ENCODE measurements at places on chromosomes 3 and 15.

DNA sequence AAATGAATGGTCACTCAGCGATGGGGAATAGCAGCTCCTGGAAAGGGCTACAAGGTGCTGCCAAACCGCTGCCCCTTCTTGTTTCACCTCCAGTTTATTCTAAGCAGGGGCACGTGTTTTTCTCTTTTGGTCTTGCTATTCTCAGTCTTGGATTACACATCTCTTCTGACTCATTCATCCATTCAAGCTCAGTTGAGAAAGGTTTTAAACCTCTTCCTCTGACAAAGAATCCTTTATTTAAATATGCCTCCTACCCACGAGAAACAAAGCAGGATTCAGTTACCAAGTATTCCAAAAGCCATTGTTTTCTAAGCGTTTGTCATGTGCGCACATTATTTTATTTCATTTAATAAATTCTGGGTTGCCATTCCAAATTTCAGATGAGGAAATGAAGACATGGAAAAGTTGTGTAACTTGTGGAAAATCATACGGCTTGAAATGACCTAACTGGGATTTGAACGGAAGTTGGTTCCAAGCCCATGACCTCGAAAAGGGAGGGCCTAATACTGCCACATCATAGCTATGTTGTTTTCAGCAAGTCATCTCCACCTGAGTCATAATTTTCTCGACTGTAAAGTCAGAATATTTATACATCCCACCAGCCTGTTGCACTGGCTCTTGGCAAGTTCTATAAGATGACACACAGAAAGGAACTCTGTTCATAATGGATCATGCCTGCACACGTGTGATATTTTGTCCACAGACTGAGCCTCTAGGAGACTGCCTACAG is 292.0 kb upstream of the SLCO3A1 start:
- DNase-seq = no peak

GRCh38 chr15:72855791-72856190 is 72.2 kb upstream of the ADPGK start:
- no peak for DNase-seq

GRCh38 chr15:63538876-63539275 is 34.5 kb downstream of the USP3 start:
- DNase-seq = no peak

GRCh38 chr3:157059181-157059580 is 100.8 kb downstream of the CCNL1 start:
- DNase-seq = no peak

GRCh38 chr15:31069360-31070000 is 32.0 kb downstream of the TRPM1 start:
- DNase-seq = no peak

DNA sequence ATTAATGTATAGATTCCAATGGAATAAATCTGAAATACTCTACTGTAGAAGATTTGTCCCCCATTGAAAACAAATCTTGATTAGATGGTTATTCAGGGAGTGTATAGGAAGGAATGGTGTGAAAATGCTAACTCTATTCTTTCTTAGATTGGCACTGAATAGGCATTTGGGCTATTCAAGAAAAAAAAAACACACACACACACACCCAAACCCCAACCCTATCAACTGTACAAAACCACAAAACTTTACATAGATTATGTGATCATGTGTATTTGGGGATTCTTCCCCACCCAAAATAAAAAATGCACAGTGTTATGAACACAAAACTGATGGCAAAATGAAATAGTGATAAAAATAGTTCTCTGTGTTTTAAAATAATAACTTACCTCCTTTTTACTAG is 61.8 kb downstream of the TIGIT start:
- no peak for DNase-seq

GRCh38 chr15:47300596-47300995 is 416.7 kb upstream of the SEMA6D start:
- DNase-seq = no peak

DNA sequence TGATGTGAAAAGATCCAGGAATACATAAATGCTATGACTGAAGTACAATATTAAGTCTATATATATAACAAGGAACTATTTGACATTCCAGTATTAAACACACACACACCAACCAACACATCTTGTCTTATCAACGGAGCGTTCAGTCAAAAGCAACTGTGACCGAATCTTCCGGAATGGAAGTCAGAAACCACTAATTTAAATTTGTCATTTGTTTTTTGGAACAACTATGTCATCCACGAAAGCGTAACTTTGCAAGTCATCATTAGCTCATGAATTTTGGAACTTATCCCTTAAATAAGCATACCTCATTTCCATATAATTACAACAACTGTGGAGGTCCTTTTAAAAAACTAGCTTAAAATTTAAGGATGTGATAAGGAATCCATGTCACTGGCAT is 5.0 kb downstream of the ZNF385D start:
- no peak for DNase-seq

- no peak for DNase-seq
Observed at GRCh38 chr3:136330900-136331299, 80.8 kb downstream of the PCCB start.

GRCh38 chr3:8732413-8732812 is 1.2 kb upstream of the CAV3 start:
- no peak for DNase-seq

DNA sequence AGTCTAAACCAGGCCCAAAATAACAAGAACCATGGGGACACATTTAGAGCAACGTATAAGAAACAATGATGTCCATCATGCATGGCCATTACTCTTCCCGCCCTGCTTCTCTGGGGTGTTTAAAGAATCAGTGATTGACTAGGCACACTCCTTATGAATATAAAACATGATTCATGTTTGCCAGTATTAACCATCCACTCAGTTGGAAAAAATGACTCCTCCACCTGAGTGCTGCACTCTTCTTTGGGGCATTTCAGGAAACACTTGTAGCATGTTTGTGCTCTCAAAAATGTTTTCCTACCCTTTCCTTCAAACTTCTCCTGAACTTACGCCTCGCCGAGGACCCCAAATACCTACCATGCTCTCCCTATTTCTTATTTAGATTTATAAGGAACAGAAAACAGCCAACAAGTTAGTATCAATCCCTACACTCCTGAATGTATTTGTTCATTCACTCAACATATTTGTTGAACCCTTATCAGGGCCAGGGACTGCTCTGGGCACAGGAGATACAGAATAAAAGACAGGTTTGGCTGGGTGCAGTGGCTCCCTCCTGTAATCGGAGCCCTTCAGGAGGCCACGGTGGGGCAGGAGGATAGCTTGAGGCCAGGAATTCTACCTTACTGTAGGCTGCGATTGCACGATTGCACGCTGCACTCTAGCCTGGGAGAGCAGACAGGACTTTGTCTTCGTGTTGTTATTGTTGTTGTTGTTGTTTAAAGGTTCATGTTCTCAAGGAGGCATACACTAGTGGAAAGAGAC is 137.0 kb downstream of the TMCO5A start:
- DNase-seq = no peak

GRCh38 chr3:193928354-193929209 is 207.4 kb upstream of the HES1 start:
- DNase-seq = no peak

DNA sequence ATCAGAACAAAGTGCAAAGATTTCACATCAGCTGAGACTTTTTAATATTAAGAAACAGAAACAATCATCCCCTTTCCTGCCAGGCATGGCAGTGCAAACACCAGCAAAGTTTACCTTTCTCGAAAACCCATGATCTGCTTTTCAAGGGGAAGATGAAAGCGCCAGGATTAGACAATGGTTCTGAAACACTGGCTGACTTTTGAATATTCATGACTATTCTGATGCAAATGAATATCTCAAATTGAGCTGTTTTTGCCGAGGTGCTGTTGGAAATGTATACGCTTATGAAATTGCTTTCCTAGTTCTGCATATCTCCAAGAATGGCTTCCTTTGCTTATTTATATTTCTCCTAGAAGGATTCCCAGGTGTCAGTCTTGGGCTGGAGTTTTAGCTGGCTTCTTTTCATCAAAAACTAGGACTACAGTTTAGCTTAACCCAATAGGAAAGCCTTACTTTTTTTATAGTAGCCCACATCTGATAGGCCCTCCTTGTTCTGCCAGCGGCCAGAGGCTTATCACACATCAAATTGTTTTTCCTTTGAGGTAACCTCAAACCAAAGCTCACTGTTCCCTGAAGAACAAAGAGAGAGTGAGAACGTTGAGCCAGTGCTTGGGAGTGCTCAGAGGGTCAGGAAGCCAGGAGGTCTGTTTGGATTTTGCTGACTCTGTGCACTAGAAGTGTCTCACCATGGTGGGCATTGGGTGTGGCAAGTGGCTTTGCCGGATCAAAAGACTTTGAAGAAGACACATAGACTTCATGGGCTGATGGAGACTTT is 74.0 kb upstream of the PLCL2 start:
- DNase-seq = no peak

DNA sequence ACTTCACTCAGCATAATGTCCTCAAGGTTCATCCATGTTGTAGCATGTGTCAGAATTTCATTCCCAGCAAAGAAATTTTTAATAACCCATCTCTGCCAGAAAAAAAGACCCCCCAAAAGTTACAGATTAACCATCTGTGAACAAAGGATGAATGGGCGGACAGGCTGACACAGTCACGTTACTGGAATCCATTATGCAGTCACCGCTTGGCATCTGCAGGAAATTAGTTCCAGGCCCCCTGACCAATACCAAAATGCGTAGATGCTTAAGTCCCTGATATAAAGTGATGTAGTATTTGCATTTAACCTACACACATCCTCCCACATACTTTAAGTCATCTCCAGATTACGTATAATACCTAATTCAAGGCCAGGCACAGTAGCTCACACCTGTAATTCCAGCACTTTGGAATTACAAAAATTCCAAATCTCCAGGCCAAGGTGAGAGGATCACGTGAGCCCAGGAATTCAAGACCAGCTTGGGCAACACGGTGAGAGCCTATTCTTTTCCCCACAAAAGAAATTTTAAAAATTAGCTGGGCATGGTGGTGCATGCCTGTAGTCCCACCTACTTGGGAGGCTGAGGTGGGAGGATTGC is 1.5 kb upstream of the SLC12A8 start:
- no peak for DNase-seq

- no peak for DNase-seq
Observed at GRCh38 chr3:4674216-4674615, 181.1 kb downstream of the ITPR1 start.

DNA sequence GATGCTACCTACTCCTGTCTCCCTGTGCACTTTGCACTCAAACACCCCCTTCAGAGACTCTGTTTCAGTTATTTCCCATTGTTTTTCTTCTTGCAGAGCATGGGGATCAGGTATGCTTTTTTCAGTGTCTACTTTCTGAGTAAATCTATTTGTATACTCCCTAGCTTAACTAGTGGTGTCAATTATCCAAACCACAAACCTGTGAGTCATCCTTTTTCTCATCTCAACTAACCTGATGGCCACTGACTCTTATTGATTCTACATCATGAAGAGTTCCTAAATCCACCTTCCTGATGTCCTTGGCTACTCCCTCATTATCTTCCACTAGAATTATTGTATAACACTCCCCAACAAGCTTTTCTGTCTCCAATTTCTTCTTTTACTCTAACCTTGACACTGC is 68.0 kb downstream of the DIPK2A start:
- no peak for DNase-seq

DNA sequence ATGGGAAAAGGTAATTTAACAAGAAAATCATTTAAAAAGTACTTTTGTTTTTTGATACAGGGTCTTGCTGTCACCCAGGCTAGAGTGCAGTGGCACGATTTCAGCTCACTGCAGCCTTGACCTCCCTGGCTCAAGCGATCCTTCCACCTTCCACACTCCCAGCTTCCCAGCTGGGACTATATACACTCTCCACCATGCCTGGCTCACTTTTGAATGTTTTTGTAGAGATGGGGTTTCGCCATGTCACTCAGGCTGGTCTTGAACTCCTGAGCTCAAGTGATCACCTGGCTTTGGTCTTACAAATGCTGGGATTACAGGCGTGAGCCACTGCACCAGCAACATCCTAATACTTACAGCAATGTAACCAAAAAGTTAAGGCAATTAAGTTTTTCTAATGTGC is 3.5 kb upstream of the ZBTB11 start:
- no peak for DNase-seq

DNA sequence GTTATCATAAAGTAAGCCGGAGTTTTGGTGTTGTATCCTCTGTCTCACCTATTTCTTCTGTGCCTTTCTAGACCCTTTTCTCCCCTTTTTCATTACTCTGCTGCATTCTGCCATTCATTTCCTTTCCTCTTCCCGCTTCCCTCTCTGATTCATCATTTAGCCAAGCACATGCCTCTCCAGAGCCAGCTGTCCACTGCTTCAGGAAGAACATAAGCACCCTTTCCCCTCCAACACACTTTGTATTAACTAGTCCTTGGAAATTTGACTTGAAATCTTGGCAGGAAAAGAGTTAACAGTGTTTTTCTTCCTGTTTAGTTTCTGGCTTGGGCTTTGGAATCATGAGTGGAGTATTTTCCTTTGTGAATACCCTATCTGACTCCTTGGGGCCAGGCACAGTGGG is 9.7 kb downstream of the APH1B start:
- no peak for DNase-seq

DNA sequence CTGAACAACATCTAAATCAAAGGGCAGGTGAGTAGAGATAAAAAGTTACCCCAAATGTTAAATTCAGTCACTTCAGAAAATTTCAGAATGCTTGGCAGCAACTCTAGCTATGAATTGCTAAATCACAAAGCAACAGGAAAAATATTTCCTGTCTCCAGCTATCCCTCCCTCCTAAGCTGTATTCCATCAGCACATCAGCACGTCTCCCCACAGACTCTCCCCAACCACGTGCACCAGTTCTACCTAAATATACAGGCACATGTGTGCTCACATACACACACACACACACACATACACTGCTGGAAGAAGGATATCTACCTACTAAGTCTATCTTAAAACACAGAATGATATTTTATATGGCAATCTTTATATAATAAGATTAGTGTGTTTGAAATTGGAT is 177.1 kb upstream of the ARHGEF26 start:
- DNase-seq = no peak

DNA sequence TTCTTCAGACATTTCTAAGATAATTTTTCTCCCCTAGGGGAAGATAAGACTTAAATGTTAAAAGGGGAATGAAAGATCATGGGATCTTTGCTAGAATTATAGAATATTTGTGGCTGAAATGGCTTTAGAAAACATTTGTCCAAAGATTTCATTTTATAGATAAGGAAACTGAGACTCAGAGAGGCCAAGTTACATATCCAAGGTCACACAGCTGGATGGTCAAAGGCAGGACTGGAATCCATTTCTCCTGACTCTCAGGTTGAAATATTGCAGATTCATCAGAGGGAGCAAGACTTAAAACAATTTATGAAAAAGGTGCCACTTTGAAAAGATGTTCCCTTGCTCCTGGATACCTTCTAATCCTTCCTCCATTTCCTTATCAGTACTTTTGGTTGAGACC is 19.5 kb upstream of the LEKR1 start:
- no peak for DNase-seq

DNA sequence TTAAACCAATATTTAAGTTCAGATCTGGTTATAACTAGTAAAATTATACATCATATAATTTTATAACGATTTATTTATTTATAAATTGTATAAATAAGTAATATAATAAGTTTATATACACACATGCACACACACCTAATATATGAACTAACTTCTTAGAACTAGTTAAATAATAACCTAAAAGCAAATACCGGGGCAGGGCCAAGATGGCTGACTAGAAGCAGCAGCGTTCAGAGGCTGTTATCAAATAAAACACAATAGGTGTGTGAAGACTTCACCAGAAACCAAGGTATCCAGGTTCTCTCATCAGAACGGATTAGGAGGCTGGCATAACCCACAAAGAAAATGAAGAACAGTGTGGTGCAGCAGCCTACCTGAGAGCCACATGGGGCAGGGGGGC is 653.6 kb upstream of the CBLB start:
- no peak for DNase-seq

- DNase-seq = no peak
Observed at GRCh38 chr3:46460051-46460450, 4.7 kb downstream of the LTF start.
